BJ (cell line): ENCODE measurements at places on chromosomes 4 and X. TPM values are rescaled to one million over a fixed set of nuclear protein-coding genes. Genes with fewer than 3 reads are reported as not detected.

DNA sequence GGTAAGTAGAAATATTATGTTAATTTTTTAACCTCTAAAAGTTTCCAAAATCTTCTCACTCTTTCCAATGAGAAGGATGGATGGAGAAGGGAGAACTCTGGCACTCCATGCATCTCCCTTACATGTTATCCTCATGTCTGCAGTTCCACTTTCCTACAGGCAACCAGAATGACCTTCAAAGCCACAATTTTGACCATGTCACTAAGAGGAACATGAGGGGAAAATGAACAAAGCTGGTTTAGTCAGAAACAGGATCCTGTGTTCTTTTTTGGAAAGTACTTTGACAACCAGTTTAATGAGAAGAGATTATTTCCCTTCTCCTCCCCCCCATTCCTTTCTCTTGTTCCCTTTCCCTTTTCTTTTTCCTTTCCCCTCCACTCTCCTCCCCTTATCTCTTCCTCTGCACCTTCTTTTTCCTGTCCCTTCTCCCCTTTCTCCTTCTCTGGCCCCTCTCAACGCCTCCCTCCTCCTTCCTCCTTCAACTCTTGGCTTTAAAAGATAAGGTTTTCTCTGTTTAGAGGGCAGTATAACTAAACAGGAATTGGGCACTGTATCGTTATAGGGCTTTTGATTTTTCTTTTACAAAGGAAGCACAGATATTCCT is 42.5 kb downstream of the DTHD1 start:
- no peak for DNase-seq

GRCh38 chr4:29558789-29559188 is 1161.4 kb upstream of the PCDH7 start:
- DNase-seq, result no peak

DNA sequence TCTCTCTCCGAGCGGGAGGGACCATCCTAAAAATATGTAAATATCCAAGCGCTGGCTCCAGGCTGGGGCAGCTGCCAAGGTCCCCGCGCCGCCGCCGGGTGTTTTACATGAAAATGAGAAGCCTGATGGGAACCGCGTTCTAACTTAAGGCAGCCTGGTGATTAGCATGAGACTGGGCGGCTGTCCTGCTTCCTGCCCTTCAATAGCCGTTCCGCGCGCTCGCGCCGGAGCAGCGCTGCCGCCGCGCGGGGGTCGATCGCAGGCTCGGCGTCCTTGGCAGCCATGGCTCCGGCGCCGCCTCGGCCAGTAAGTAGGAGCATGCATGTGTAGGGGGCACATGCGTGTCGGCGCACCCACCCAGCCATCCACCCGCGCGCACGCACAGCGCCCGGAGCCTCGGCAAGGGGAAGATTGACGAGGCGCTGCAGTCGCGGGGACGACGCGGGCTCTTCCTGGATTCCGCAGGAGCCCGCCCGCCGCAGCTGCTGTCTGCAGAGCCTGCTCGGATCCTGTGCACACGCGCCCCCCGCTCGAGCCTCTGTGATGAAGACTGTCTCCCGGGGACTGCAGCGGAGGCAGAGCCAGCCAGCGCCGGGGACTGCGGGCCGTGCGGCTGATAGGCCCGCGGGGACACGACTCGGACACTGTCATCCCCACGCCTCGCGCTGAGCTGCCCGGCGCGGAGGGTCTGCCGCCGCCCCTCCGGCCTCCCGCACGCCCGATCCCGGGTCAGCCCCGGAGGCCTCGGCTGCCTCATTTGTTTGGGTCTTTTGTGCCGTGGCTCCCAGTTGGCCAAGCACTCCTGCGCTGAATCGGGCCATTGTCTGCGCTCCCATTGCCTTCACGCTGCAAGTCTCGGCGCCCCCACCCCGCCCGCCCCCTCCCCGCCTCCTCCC is 734 bp downstream of the STOX2 start:
- DNase-seq, result no peak

- DNase-seq, result no peak
Observed at GRCh38 chrX:41116948-41117347, 31.7 kb downstream of the USP9X start.

DNA sequence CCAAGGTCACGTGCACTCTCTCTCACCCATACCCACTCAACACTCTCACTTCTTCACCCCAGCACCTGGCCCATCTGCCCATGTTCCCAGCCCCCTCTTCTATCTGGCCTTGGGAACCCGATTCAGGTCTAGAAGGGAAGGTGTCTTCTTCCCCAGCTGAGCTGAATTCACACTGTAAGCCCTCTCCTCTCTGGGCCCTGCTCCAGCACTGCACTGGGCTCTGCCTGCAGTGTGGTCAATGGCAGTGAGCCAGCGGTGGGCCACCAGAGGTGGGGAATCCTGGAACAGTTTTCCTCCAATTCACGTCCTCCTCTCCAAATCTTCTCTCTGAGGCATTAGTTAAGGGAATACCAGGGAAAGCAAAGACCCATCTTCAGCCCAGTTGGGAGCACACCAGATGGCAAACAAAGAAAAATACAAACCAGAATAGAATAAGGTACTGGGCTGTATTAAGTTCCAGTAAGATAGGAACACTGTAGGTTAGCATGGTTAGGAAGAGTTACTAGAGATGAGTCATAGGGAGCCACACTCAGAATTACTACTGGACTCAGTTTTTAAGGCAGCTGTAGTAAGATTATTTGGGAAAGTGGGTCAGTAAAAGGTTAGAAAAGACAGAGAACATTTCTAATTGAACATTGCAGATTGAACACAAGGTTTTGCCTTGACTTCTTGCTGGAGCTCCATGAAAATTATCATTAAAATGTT is 5.0 kb downstream of the AWAT2 start:
- DNase-seq, result no peak

DNA sequence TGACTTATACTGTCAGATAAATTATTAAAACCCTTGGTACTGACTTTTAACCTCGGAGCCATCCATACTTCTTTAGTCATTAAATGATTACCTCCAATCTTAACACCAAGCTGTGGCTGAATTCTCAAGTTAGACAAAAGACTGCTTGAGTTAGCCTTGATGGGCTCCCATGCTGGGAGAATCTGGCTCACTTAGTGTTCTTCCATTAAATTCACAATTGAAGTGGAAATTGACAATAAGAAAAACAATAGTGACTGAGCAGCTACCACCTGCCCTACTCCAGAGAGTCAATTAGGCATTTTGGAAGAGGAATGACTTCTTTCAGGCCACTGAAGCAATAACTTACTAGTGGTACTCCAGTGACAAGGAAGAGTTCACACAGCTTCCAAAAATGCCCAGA is 503.0 kb upstream of the CPXCR1 start:
- DNase-seq, result no peak

- DNase-seq, result no peak
Observed at GRCh38 chrX:9471571-9471985, 6.7 kb downstream of the TBL1X start.

- no peak for DNase-seq
Observed at GRCh38 chr4:152524427-152524826, 11.5 kb downstream of the FBXW7 start.

DNA sequence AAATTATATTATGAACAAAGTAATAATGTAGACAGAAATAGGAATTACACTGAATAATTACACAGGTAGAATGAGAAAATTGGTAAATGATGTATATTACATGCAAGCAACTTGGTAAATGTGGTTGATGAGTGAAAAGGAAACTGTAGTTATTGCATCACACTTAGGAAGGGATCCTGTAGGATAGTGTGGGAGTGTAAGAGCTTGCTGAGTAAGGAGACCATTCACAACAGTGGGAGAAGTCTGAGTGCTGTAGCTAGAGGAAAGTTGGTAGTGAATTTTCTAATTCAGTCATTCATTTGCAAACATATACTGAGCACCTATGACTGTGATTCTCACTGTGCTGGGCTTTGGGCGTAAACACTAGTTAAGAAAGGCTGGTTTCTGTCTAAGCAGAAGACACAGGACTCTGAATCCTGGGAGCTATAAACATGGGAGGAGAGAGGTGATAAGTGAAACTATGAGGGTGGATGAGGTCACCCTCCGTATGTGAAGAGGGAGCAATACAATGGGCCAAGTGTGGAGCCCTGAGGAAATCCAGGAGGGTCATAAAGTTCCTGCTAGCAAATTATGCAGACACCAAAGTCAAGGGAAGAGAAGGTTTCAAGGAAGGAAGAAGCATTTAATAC is 14.2 kb upstream of the CPE start:
- DNase-seq, result no peak

DNA sequence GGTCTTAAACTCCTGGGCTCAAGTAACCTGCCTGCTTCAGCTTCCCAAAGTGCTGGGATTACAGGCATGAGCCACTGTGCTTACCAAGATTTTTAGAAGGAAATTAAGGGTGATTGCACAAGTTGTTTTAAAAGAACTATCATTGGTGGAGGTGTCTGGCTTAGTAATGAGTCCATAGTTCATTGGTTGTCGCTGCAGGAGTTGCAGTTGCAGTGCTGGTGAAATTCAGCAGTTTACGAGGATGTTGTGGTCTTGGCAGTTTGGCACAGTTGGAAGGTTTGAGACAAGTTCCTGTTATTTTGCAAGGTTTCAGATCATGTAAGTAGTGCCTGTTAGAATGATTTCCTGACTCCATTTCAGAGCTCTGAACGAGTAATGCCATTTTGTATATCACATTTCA is 48.1 kb downstream of the RAB40AL start:
- DNase-seq, result no peak

DNA sequence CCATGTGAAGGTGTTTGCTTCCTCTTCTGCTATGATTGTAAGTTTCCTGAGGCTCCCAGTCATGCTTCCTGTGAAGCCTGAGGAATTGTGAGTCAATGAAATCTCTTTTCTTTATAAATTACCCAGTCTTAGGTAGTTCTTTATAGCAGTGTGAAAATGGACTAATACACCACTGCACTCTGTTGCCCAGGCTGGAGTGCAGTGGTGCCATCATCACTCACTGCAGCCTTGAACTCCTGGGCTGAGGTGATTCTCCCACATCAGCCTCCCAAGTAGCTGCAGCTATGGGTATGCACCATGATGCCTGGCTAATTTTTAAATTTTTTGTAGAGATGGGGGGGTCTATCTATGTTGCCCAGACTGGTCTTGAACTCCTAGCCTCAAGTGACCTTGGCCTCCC is 15.8 kb upstream of the IGFBP7 start:
- no peak for DNase-seq

DNA sequence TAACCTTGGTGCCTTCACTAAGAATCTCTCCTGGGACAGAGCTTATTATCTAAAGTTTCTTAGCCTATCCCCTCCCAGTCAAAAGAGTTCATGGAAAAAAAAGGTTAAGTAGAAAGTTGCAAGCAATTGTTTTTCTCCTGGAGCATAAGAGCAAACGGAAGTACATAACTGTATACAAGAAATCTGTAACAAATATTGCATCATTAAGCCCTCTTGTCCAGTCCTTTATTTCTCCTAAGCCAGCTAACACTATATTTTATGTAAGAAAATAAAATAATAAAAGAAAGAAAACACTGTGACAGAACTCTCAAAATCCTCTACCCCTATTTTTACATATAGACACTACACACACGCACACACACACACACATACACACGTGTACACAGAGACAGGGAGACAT is 255.3 kb downstream of the NAF1 start:
- no peak for DNase-seq

DNA sequence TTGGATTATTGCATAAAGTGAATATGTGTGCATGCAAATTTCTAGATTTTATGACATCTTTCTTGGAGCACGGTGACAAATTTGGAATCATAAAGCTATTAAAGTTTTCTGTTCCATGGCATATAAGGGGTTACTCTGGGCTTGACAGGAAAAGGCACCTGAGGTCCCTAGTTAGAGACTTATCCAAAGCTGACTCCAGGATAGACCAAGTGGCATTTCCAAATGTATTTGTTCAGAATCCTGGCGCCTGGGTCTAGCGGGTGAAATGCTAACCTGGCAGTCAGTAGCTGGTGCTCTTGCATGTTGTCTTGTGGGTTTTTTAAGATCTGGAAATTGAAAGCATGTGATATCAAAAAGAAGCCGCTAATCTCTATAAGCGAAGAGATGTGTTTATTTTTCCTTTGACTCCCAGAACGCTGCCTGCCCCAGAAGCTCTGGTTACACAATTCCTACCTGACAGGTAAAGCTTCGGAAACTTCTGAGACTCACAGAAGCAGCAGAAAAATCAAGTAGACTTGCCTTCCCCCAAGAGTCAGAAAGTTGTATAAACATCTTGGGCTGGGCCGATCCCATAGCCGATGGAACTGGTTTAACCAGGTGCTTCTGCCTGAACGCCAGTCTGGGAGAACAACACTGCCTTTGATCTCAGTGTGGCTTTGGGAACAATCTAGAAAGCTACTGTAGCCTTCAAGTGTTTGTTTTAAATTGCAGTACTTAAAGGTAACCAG is 12.9 kb upstream of the ZCCHC4 start:
- no peak for DNase-seq

GRCh38 chrX:50721764-50722521 is 92.1 kb downstream of the SHROOM4 start:
- DNase-seq, result no peak

GRCh38 chr4:139191373-139191772 is 14.4 kb upstream of the ELF2 start:
- DNase-seq, result no peak

DNA sequence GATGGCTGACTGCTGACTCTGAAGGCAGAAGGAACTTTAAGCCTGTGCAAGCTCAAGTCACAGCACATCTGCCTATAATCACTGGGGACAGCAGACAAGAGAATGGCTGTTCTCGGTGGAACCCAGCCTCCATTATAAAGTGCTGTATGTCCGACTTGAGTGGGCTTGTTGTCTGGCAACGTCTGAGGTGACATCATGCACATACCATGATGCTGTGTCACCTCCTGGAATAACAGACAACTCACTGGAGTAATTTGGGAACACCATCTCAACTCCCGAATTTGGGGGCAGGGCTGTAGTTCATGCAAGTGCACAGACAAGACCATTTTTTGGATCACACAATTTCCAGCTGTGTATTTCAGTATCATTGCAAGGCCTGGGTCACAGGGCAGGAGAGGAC is 59.8 kb upstream of the GPM6B start:
- peak; percentile 7 for DNase-seq

DNA sequence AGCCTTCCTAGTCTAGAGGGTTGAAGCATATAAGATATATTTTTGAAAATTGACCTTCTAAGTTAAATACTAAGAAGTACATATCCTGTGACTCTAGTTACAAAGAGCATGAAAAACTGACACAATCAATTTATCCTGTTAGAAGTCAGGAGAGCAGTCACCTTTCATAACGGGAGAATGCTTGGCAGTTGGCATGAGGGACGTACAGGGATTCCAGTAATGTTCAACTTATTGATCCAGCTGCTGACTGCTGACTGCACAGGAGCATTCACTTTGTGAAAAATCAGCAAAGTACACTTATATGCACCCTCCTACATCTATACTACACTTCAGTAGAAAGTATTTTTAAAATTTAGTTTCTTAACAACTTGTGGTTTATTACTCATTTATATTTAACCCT is 4.2 kb downstream of the ADAMTS3 start:
- DNase-seq, result no peak

GRCh38 chrX:123340696-123341095 is 156.6 kb downstream of the GRIA3 start:
- no peak for DNase-seq

GLRB gene
- polyA plus RNA-seq, result 4.8 and 9.5 TPM in 2 replicates

GPAT3 gene
- 0.37 and 0.58 TPM in 2 replicates for polyA plus RNA-seq

GPRASP1 gene
- polyA plus RNA-seq, result 0.60 and 1.2 TPM in 2 replicates

FAM47A gene
- not detected in 2 replicates for polyA plus RNA-seq

TMEM271 gene
- not detected in 2 replicates for polyA plus RNA-seq

ADH1A gene
- polyA plus RNA-seq, result not detected in 2 replicates

PNMA5 gene
- not detected in 2 replicates for polyA plus RNA-seq

MFSD8 gene
- 7.9 and 11.9 TPM in 2 replicates for polyA plus RNA-seq

UGT2B11 gene
- polyA plus RNA-seq, result not detected in 2 replicates
